Activated T-helper 1 cell treated with Interleukin-2 at 50 U/mL for 16 hours (primary cell): ENCODE measurements at places on chromosomes 13 and 19.

DNA sequence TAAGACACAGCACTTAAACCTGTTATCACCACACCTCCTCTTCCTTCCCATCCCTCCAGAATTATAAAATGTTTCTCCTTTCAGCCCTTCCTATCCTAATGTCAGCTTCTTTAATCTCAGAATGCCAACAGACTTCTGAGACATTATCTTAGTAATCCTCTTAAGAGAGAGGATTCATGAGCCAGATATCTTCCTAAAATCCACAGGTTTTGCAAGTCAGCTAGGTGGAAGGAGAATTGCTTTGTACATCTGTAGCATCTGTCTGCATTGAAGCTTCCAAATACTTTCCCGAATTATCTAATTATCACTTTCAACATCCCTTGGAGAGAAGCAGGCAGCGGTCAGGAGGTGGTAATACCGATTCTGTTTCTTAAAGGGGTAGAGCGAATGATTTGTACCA, 179.1 kb downstream of the DCT start:
- no peak for DNase-seq

DNA sequence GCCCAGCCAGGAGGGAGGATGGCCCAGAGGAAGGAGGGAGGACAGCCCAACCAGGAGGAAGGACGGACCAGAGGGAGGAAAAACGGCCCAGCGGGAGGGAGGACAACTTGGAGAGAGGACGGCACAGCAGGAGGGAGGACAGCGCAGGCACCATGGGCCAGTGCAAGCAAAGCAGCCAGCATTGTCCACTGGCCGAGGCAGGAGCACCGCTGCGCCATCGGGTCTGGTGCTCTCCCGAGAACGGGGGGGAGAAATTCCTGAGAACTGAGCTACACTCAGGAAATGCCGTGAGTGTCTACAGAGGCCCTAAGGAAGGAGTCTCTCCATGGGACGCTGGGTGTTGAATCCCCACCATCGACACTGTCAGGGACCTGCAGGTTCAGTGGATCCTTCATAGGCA, 38.5 kb upstream of the SOX1 start:
- no peak for DNase-seq

GRCh38 chr13:109979228-109979627, 192.8 kb upstream of the IRS2 start:
- DNase-seq = no peak

GRCh38 chr13:27423333-27423732, 1.1 kb upstream of the GTF3A start:
- DNase-seq = no peak

DNA sequence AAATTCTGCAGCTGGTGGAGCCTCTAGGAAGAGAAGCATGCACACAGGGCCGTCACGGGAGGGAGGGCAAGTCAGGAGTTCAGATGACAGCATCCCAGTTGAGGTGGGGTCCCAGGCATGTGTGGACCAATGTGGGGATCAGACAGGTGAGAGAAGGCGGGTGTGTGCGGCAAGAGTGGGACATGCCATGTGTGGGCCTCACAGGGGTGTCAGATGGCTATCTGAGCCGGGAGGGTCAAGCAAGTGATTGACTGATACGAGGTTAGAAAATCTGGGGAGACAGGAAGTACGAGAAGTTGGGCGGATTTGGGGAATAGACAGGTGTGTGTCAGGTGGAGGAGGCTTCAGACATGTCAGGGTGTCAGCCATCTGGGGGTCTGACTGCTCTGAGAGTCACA, 8.9 kb downstream of the RASGRP4 start:
- no peak for DNase-seq

- DNase-seq = no peak
Measured at GRCh38 chr19:6692027-6692426, 22.1 kb upstream of the TNFSF14 start.

DNA sequence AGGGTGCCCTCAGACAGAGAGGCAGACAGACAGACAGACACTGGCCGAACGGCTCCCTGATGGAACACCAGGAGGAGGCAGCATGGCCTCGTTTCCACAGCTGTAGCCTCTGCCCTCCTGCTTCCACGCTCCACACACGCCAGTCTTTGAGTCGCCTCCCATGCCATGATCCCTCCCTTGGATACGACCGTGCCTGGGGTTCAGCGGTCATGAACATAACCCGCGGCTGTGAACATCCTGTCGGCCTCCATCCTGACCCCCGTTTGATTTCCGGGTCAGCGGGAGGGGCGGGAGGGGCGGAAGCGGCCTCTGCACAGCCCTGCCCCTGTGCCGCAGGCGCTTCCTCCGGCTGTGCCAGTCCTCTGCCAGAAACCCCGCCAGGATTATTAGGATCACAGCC, 23.4 kb downstream of the GP6 start:
- DNase-seq = no peak

DNA sequence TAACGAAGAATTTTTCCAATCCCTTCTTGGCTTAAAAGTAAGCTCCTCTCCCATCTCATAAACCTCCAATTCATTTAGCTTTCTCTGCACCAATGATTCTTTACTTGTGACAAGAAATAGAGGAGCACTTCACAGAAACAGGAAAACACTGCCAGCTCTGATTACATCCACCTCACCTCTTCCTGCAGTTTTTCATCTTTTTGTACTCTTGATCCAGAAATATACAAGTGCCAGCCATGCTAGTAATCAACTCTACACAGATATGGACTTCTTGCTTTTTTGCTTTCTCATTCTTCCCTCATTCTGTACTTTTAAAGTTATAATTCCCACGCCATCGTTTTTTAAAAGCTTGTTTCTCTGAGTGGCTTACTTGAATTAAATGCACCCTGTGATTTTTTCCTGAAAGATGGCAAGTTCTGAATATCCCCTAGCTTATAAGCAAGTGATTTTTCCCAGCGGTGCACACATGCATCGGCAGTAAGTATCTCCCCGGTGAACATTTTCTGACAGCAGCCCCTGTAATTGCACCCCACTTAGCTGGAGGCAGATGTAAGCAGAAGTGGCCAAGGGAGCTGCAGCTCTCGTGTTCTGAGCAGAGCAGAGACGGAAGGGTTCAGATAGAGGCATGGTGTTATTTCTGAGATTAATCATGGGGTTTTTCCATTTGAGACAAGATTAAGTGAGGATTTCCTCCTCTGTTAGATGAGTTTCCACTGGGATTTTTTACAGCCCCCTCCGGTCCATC, 340.7 kb downstream of the SLC7A1 start:
- DNase-seq = no peak

- DNase-seq = no peak
Measured at GRCh38 chr19:51472607-51473006, 5.7 kb upstream of the CEACAM18 start.

GRCh38 chr13:107035186-107035585, 467.2 kb upstream of the ARGLU1 start:
- DNase-seq = no peak

DNA sequence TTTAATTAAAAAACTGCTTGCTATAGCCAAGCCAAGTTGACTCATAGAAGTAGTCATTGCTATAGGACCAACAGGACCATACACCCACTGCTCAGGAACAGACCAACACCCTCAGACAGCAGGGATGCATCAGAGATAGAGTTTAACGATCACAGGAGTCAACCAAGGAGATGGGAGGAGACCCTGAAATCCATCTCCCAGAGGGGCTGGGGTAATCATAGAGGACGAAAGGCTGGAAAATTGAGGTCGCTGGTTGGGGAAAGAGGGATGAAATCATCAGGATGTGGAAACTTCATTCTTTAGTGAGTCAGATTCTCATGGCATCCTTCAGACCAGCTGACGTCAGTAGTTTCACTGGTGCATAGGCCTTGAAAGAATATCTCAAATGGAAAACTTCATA, 160.4 kb upstream of the GPC6 start:
- no peak for DNase-seq

- no peak for DNase-seq
Measured at GRCh38 chr13:35891507-35892441, 239.4 kb downstream of the DCLK1 start.

- DNase-seq = no peak
Measured at GRCh38 chr13:106507560-106508274, 27.7 kb downstream of the EFNB2 start.

GRCh38 chr19:35460608-35461007, 12.6 kb downstream of the FFAR2 start:
- DNase-seq = no peak

- DNase-seq = no peak
Measured at GRCh38 chr19:40802300-40803169, 3.5 kb downstream of the EGLN2 start.

DNA sequence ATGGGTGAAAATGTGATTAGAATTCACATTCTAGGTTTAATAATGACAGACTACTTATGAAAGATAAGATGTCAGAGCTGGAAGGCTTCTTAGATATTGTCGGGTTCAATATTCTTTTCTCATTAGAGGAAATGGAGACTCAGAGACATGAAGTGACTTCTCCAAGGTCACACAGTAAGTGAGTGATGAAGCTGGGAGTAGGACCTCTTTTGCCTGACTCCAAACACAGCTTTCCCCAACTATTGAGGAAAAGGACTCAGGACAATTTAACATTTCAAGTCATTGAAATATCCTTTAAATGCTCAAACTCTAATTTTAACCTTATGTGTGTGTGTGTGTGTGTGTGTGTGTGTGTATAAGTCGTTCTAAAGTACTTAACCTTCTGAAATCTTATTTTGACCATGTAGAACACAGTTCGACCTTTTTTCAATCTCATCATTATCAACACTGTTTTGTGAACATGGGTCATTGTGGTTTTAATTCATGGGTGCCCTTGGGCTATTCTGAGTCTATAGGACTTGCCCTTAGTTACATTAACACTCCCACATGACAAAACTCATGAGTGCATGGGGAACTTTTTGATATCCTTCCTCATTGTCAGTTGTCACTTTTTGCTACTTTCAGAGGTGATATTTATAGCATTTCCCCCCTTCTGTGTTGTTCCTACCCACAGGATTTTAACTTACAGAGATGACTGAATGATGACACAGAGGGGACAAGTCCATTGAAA, 53.0 kb downstream of the LRCH1 start:
- DNase-seq = no peak

GRCh38 chr13:20769834-20770233, 3.9 kb downstream of the EEF1AKMT1 start:
- DNase-seq = no peak

DNA sequence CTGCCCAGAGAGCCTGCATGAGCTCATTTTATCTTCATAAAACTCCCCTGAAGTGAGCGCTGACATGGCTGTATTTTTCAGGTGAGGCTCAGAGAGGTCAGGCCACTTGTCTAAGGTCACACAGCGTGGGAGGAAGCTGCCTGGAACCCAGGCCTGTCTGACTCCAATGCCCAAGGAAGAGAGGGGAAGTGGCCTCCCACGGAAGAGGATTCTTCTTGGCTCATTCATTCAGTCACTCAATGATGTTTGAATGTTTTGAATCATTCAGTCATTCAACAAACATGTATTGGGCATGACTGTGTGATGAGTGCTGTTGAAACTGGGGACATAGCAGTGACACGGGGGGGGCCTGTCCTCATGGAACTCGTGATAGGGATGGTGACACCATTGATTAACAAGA, 12.0 kb downstream of the ACTL9 start:
- no peak for DNase-seq

- DNase-seq = peak; percentile 35
Measured at GRCh38 chr13:40490086-40490758, 176.2 kb downstream of the FOXO1 start.

DNA sequence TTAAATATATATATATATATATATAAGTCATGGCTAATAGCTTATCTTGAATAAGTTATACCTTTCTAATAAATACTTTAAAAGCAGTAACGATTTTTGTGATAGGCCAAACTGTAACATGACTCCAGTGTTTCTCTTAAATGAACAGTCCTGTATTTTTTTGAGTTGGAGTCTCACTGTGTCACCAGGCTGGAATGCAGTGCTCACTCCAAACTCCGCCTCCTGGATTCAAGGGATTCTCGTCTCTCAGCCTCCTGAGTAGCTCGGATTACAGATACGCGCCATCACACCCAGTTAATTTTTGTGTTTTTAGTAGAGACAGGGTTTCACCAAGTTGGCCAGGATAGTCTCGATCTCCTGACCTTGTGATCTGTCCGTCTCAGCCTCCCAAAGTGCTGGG, 814.2 kb upstream of the SLITRK5 start:
- no peak for DNase-seq

DNA sequence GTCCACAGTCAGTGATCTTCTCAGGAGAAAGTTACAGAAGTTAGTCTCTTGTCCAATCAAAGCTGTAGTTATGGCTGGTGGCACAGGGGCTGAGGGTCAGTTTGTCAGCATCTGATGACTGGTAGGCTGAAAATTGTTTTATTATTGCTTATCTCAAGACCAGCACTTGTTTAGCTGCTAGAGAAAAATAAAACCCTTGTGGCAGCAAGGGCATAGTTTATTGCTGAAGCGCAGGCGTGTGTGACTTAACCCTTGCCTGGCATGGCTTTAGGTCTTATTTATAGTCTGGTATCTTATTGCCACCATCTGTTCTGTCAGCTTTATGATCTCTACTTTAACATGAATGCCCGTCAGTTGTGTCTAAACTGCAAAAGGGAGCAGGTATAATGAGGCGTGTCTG, 154.7 kb downstream of the USP12 start:
- no peak for DNase-seq

DNA sequence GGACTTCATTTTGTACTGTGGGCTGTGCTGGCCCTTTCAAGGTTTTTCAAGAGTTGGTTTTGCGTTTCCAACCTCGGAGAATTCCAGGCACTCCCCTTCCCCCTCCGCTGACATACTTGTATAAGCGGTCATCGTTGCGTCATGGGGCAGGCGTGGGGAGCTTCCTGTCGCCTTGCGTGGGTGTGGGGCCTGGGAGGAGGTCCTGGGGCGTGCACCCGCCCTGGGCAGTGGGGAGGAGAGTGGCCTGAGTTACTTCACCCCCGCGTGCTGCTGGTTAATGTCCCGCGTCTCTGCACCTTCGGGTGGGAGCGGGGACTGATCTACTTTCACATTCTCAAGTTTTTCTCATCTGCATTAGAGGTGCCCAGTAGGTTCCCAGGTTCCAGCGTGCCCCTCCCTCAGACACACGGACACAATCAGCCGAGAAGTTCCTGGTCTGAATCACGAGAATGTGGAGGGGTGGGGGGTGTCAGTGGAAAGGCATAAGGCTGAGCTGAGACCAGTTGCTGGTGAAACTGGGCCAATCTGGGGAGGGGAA, 4.1 kb downstream of the IER2 start:
- no peak for DNase-seq

DNA sequence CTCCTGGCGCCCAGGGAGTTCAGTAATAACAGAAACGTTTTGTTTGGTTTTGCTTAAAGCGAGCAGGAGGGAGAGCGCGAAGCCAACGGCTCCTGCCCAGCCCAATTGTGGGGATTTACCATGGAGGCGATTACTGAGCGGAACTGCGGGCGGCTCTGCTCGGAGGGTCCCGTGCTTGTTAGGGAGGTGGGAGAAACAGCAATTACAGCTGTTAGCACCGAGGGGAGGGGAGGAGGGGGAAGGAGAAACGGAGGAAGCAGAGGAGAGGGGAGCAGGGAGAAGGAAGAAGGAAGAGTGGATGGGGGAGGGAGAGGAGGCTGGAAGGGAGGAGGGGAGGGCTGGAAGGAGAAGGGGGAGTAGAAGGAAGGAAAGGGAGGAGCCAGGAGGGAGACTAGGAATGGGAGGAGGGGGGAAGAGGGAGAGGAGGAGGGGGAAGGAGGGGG, 7.7 kb upstream of the ONECUT3 start:
- DNase-seq = no peak

GRCh38 chr19:29934257-29934656, 7.8 kb upstream of the URI1 start:
- DNase-seq = no peak
